Bone marrow (tissue), 2 donors: ENCODE measurements at places on chromosomes 4 and X.

DNA sequence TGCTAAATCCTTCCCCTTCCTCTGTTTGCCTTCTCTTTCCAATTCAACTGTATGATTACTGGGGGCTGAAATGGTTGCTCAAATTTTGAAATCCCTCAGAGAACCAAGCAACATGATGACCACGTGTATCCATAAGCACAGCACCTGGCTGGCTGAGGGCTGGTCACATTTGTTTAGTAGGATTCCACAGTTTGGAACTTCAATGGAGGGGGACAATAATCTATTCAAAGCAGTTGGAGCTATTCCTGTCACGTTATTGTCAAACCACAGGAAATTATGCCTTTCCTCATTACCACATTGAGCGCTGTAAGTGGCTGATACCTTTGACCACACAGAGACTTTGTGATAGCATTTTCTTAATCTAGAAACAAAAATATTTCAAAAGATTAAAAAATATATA is 7.0 kb downstream of the TMSB4X start:
- no peak for DNase-seq

DNA sequence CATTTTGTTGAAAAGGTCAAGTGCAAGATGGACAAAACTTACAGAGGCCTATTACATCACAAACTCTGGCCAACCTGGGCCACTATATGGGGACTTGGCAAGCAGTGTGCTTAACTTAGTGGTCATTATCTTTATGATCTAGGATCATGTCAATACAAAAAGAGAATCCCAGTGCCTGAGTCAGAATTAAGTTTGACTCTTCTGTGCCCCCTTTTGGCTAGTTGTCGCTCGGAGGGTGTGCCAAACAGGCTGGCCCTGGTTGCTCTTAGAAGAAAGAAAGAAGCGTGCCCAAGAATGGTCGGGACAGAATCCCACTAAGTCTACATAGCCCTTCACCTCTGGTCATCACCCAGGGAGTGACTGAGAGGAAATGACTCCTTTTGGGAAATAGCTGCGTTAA is 100.1 kb downstream of the EIF4E start:
- peak; percentile 11 for DNase-seq

DNA sequence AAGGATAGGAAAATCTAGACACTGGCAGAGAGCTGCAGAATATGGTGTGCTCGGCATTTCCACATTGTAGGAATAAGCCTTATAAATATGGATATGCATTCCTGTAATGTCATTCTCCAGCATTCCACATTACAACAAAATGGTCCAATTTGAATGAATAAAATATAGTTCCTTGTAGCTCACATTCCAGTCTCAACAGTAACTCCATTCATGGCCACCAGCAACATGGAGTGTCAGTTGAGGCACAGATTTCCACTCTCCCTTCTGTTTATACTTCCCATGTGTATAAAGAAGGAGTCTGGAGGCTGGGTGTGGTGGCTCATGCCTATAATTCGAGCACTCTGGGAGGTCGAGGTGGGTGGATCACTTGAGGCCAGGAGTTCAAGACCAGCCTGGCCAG is 84.5 kb downstream of the AASDH start:
- DNase-seq: no peak

GRCh38 chr4:10296730-10297129 is 160.5 kb downstream of the ZNF518B start:
- no peak for DNase-seq

DNA sequence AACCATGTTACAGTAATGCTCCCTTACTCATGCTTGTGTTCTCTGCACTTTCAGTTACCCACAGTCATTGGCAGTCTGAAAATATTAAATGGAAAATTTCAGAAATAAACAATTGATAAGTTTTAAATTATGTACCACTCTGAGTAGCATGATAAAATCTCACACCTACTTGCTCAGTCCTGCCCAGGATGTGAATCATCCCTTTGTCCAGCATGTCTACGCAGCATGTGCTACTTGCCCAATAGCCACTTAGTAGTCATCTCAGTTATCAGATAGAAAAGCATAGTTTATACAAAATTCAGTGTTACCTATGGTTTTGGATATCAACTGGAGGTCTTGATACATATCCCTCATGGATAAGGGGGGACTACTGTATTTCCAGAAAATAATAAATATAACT is 577.1 kb downstream of the GALNTL6 start:
- no peak for DNase-seq

- DNase-seq: no peak
Observed at GRCh38 chr4:172974586-172974985, 194.0 kb upstream of the GALNT7 start.

DNA sequence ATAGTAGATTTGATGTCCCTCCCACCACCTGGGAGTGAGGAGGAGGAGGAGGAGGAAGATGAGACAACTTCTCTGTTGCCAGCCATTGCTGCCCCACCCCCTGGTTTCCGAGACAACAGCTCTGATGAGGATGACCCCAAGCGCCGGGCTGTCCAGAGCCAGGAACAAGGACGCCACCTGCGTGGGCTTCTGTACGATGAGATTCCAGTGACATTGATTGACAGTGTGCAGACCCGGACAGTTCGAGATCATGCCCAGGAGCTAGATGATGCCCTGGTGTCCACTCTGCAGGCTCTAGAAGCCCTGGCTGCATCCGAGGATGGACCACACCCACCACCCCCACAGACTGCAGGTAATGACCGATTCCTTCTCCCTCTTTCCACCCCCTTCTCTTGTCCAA is 30.5 kb upstream of the PRPS1 start:
- no peak for DNase-seq

- no peak for DNase-seq
Observed at GRCh38 chr4:106796876-106797275, 239.2 kb downstream of the DKK2 start.

DNA sequence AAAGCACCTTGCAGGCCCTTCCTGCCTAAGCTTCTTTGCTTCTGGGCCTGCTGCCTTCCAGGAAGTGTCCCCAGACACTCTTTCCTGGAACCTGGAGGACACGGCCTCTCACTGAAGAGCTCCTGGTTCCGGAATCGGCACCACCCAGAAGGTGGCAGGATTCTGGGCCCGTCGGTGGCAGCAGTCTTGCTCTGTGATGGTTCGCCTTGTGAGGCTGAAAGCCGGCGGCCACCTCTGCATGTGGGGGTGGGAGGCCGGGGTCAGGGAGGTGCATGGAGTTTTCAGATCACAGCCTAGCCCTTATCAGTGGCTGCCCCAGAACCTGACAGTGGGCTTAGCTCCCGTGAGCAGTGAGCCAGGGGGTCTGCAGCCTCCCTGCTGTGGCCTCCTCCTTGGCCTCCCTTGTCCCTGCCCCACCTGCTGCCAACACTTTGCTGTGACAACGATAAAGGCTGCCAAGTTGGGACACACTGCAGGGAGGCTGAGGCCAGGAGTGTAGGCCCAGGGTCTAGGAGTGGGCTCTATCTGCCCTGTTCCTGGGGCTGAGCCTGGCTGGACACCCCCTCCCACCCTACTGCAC is 30.8 kb upstream of the GPR78 start:
- DNase-seq: no peak
